ENCODE measurements at places on chromosomes 2 and 18.

GRCh38 chr2:31874071-31874470 lies 136.7 kb downstream of the MEMO1 start:
- no peak for DNase-seq

DNA sequence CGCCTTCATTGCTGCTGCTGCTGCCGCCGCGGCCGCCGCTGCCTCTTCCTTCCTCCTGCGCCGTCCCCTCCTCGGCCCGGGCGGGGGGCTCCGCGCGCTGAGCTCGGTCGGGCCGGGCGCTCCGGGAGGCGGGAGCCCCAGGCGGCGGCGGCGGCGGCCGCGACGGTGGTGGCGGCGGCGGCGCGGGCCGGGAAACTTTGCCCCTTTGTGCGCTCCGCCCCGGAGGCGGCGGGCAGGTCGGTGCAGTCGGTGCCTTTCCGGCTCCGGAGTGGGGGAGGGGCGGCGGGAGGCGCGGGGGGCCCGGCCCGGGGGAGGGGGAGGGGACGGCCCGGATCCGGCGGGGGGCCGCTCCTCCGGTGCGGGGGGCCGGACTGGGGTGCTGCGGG lies 205 bp downstream of the TET3 start:
- peak; percentile 68 for DNase-seq

DNA sequence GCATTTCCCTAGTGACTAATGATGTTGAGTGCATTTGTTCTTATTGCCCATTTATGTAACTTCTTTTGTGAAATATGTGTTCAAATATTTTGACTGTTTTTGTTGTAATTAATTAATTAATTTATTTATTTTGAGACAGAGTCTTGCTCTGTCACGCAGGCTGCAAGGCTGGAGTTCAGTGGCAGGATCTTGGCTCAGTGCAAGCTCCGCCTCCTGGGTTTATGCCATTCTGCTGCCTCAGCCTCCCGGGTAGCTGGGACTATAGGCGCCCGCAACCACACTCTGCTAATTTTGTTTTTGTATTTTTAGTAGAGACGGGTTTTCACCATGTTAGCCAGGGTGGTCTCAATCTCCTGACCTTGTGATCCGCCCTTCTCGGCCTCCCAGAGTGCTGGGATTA lies 71.9 kb downstream of the TAF4B start:
- no peak for DNase-seq

DNA sequence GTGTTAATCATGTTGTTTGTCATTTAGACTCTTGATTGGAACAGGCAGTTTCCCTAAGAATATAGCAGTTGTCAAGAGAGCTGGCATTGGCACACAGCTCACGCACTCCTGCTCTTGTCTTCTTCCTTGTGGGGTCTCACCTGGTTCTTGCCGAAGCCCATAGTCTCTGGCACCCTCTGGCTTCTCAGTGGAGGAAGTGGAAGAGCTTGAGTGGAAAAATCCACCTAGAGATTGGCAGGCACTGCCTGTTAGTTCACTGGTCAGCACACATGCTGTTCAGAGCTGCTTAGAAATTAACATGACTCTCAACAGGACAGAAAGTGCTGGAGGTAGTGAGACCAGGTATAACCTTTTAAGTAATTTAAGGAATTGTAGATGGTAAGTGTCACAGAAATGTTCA lies 28.3 kb downstream of the SCTR start:
- no peak for DNase-seq

DNA sequence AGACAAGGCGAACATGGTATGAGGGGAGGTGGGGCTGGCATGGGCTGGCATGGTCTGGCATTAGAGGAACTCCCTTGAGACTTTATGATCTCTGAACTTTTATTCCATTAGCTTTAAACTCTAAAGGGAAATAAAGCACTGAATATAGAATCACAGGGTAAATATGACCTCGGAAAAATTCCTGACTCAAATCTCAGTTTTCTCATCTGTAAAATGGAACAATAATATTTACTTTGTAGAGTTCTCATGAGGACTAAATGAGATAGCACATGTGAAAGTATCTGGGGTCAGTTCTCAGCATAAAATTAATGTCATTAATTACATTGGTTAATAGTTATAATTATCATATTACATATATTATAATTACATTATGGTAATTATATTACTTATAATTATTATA lies 65.9 kb downstream of the ARHGAP25 start:
- no peak for DNase-seq

Measured in CD4-positive, alpha-beta T cell treated with Interleukin-6 at 100 ng/mL for 8 hours (primary cell).